NCI-H2107 (cell line): ENCODE measurements at places on chromosomes 4 and X.

DNA sequence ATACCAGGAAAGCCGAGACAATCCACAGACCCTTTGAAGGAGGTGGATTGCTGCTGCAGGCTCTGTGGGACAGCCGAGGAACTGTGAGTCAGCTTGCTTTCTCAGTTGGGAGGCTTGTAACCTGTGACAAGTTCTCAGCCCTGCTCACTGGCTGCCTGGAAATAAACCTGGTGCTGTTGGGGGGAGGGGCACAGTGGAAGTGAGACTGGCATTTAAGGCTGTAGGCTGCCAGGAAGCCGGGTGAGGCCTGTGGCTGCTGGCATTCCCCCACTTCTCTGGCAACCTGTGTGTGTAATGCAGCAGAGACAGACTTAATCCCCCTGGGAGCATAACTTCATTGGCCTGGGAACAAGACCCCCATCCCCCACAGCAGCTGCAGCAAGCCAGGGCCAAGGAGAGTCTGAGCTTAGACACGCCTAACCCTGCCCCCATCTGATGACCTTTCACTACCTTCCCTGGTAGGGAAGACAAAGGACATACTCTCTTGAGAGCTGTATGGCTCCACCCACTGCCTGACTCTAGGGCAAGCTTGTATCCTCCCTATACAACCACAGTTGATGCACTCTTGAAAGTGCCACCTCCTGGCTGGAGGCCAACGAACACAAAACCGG, 64.1 kb downstream of the ALPK1 start:
- DNase-seq: no peak

DNA sequence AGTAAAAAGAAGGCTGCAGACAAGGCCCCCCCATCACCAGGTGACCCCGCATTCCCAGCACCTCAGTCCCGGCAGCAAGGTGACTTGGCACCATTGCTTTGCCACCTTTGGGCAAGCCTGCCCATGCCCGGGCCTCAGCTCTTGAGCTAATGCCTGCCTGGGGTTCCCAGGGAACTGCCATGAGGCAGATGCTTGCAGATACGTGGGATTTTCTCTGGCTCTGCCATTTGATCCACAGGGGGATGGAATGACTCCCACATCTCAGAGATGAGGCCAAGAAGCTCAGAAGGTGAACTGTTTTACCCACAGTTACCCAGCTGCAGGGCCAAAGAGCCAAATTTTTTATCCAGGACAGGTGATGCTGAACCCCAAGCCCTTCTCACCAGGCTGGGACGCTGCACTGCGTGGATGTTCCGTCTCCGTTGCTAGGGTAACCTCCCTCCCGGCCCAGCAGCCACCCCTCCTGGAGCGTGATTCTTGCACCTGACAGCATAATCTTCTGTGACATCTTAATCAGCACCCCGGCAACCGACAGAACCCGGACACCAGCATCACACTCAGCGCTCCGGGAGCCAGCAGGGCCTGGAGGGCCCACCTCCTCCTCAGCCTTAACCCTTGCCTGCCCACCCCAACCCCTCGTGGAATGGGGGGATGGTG, 15.7 kb upstream of the MSX1 start:
- DNase-seq: no peak

DNA sequence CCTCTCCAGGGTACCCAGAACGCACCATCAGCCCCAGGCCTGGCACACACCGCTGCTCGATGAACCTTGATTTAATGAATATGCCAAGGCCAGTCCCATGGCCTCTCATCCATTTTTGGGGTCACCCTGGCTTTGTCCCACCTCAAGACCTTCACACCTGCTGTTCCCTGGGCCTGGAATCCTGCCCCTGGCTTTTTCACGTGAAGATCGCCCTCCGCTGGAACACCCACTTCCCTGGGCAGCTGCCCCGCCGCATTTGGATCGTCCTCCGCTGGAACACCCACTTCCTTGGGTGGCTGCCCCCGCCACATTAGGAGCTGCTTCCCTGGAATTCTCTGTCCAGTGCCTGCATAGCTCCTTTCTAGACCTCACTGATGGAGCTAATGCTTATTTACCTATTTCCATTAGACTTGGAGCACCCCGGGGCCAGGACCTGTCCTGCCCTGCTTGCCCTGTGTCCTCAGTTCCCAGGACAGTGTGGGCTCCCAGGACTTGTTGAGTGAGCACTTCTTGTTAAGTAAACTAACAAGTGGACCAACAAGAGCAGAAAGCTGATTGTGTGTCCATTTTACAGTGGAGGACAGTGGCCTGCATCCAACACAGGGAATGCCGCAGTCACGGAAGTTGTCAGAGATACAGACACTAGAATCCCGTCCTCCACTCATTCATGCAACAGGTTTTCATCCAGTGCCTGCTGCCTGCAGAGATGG, 12.5 kb downstream of the BLOC1S4 start:
- DNase-seq: no peak

DNA sequence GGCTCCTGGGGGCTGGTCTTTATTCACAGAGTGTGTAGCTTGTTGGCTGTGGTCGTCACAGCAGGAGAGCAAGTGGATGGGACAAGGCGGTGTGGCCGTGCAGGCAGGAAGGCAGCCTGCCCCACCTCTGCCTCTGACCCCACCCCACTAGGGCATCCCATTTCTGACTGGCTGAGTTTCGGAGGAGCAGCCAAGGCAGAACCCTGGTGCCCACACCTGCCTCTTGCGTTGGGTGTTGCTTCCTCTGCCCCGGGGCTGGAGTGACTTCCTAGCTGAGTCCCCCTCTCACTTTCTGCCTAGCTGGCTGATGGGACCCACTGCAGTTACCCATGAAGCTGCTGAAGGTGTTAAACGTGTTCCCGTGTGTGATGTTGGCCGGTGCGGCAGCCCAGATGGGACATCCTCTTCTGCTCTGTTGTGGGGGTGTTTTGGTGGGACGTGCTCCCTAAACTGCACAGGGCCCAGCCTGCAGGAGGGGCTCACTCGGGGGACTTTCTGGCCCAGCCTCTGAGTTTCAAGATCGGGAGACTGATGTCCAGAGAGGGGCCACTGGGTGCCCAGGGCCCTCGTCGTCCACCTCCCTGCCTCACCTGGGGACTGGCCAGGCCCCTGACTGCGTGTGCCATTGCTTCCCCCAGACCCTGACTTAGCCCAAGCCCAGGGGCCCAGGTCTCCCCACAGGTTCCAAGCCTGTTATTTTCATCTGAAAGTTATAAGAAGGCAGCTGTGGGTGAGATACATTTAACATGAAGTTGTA, 101.5 kb downstream of the PSAPL1 start:
- no peak for DNase-seq

DNA sequence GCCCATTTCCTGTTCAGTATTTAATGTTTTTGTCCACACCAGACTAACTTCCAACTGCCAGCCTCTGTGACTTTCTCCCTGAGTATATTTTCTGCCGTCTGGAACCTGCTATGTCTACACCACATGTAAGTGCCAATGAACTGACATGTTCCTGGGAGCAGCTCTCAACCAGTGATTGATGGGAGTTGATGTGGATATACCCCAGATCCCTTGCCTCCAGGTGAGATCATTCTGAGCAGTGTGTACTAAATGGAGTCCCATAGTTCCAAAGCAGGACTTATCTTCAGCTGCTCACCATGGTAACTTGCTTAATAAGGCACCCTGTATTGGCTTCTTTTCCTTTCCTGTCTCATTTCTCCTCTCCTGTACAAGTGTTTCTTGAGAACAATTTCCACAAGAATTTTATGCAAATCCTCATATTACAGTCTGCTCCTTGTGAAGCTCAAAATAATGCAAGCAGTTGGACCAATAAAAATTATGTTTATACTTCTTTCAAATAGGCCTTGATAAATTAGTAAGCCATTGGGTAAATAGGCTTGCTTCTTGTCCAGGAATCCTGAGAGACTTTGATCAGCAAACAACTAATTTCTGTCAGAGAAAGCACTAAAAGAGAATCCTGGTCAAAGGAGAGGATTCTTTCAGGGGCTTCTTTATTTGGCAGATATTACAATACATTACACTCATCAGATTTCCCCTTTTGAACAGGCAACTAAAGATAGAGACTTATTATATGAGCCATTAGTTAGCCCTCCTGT, 911.7 kb upstream of the NDST4 start:
- DNase-seq: no peak

GRCh38 chr4:35525192-35525978, 718.9 kb downstream of the ARAP2 start:
- no peak for DNase-seq
